ENCODE measurements at places on chromosomes 3 and 15. TPM values are rescaled to one million over a fixed set of nuclear protein-coding genes. Genes with fewer than 3 reads are reported as not detected.

Gene SEMA3F
- 0.84 TPM for total RNA-seq

Gene MORC1
- total RNA-seq: not detected

Gene STARD5
- 8.3 TPM for total RNA-seq

Gene VPS39
- 56.1 TPM for total RNA-seq

Gene STRC
- 1.5 TPM for total RNA-seq

Gene LMAN1L
- 0.37 TPM for total RNA-seq

DNA sequence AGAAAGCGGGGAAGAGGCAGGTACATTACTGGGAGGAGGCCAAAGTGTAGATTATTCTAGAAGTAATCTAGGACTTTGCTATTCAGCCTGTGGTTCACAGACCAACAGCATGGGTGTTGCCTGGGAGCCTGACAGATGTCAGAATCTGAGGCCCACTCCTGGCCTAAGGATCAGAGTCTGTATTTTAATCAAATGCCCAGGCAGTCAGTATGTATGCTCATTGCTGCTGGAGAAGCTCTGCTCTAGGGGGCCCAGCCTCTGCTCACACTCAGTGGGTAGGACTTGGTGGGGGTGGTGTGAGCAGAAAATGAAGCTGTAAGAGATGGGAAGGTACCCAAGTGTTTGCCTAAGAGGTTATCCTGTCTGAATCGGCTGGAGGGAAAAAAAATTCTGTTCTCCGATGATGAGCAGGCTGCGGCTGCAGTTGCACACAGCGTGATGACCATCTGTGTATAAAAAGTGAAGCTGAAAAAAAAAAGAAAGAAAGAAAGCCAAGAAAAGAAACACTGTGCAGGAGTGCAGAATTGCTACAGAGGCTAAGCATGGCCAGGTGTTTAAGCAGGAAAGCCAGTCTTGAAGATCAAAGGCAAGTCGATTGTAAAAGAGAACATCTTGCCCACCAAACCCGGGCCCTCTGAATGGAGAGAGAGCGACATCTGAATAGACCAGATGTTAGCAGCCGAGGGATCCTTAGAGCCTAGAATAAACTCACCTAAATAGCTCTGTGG is 65.2 kb downstream of the EIF4E3 start:
- DNase-seq: peak; percentile 94

DNA sequence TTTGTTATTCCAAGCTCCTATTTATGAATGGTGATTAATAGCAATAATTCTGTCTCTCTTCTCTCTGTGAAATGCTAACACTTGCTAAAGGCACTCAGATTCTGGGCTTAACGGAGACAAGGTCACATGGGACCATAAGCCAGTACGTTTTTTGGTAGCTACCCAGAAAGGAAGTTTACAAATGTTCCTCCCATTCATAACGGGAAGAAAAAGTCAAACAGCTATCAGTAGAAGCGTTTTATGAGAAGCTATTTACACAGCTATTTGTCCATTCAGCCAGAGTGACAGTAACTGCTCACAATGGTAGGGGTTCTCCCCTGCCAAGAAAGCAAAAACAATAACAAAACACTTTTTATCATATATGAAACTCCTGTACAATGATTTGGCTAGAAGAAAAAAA is 51.5 kb downstream of the ZMAT3 start:
- DNase-seq: no peak

DNA sequence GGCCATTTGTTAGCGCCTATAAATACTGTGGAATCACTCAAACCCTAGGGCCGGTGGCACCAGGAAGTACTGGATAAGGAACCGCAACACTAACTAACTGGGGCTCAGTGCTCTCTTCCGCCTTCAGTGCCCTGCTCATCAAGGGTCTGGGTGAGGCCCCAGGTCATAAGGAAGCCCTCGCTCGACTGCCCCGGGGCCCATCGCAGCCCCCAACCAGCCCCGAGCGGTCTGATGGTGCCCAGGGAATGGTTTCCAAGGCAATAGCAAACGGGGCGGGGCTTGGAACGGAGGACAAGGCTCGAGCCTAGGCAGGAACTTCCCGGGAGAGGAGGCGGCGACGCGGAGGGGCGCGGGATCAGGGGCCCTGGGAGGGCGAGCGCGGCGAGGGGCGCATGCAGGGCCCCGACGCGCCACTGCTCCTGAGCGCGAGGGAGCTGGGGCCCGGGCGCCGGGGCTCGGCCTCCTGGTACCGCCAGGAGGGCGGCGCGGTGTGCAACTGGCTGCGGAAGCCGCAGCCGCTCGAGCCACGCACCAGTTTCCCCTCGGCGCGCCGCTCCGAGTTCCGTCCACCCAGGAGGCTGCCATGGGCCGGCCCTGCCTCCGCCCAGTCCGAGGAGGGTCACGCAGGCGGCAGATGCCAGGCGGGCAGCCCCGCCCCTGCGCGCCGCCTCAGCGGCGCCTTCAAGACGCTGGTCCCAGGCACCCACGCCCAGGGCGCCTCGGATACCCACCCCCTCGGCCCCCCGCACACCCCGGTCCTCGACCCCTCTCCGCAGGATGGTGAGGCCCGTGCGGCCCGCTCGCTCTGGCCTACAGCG is at the start of gene TTLL3:
Gene TTLL3, plus strand, starts transcription at position 648 of the 818 bp plus-strand sequence. CDS start 400 bp downstream, outside the sequence.
- DNase-seq: peak; percentile 58

DNA sequence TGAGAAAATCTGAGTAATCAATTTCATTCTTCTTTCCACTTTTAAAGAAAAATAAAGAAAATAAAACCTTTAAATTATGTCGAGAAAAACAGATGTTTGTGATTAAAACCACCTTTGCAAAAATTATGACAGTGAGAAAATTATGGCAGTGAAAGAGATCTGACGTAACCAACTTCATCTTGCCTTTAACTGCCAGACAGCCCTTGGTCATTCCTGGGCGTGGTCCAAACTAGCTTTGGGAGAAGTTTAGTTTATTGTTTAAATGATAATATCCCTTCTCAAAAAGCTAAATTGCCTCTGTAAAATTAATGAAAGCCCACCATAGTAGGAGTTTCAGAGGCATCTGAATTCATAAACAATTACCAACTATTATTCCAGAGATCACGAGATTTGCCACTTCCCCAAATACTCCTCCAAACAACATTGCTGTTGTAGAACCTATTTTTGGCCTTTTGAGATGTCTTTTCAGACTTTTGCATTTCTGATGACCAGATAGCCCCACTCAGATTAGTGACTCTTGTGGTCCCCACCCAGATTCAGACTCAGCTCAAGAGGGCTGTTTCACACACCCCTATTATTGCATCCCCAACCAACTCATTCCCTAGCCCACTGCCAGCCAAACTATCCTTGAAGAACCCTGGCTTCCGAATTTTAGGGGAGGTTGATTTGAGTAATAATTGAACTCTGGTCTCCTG is 664.4 kb upstream of the CBLB start:
- no peak for DNase-seq

DNA sequence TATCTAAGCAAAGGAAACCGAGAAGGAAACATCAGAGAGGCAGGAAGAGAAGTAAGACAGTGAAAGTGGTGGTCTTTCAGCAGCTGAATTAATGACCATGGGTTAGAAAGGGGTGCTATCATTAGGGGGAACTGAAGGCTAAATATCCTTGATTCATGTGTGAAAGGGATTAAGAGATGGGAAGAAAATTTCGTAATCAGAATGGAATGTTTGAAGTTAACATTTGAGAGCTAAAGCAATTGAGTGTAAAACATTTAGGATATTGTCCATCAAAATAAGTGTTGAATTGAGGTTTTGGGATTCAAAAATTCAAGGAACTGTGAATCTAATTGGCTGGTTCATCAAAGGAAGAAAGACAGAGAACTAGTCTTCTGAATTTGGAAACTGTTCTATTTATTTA is 4.1 kb upstream of the ECT2 start:
- no peak for DNase-seq

GRCh38 chr15:100881573-100882336 is 2.1 kb downstream of the ALDH1A3 start:
- no peak for DNase-seq

GRCh38 chr3:72744330-72744729 is 103.9 kb downstream of the SHQ1 start:
- DNase-seq: no peak

DNA sequence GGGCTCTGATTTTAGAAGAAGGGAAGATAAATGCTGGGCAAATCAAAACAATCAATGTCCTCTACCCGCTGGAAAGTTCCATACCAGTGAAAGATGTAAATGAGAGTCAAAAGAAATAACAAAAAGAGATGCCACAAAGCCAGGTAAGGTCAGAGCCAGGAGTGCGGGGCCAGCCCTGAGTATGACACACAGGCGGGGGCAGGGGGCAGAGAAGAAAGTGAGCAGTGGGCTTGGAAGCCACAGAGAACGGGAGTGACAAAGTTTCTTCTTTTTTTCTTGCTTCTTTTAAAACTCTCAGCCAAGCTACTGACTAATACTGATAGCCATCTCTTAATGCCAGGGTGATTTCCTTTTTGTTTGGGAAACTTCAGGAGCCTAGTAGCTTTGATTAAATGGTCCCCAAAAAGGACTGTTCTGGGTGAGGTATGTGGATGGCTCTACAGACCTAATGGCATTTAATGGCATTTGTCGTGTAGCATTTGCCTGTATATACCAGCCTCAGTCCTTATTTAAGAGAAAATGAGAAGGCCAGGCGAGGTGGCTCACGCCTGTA is 23.1 kb upstream of the TSEN2 start:
- DNase-seq: no peak

GRCh38 chr15:97745481-97746071 is 214.9 kb upstream of the ARRDC4 start:
- DNase-seq: peak; percentile 18

- no peak for DNase-seq
Observed at GRCh38 chr15:30671309-30671708, 45.4 kb downstream of the ARHGAP11B start.

DNA sequence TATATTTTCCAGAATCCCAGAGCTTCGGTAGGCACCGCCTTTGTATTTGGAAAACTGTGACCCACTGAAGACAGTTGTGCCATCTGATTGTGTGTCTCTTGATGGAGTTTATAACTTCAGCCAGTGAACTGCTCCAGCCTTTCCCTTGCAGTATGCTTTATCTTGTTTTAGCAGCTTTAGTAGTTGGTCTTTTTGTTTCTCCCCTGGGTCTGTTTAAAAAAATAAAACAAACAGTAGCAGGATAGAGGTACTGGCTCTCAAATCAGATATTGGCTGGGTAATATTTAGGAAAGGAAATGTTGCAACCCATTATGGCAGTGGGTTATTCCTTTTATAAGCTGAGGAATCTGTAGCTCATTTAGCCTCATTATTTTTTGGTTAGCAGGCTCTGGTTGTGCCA is 151.5 kb upstream of the BFSP2 start:
- no peak for DNase-seq

DNA sequence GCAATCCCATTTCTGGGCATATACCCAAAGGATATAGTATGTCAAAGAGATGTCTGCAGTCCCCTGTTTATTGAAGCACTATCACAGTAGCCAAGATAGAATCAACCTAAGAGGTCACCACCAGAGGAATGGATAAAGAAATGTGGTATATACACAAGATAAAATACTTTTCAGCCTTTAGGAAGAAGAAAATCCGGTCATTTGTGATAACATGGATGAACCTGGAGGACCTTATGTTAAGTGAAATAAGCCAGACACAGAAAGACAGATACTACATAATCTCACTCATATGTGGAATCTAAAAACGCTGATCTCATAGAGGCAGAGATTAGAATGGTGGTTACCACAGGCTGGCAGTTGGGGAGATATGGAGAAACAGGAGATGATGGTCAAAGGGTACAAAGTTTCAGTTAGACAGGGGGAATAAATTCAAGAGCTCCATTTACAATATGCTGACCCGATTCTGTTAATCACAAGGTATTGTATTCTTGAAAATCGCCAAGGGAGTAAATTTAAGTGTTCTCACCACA is 195.8 kb downstream of the MTHFS start:
- no peak for DNase-seq

DNA sequence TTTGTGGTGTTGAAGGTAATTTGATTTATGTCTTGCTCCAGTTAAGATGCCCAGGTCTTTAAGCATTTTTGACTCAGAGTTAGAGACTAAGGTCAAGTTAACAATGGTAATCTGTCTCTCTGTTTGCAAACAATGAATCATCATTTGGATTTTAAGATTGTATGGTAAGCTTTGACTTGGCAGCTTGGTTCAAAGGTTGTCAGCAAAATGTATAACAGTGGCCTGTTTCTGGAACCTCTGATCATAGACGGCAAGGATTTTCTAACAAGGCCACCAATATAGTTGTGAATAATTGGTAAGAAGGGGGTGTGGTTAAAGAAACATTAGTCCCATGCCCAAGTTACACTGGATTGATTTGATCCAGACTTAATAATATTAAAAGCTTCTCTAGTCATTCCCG is 775.2 kb upstream of the GOLIM4 start:
- DNase-seq: no peak

GRCh38 chr3:187630404-187630803 is 39.8 kb downstream of the SST start:
- no peak for DNase-seq

- no peak for DNase-seq
Observed at GRCh38 chr3:46825450-46825849, 37.8 kb downstream of the MYL3 start.

- no peak for DNase-seq
Observed at GRCh38 chr3:148074946-148075345, 622.8 kb upstream of the AGTR1 start.

DNA sequence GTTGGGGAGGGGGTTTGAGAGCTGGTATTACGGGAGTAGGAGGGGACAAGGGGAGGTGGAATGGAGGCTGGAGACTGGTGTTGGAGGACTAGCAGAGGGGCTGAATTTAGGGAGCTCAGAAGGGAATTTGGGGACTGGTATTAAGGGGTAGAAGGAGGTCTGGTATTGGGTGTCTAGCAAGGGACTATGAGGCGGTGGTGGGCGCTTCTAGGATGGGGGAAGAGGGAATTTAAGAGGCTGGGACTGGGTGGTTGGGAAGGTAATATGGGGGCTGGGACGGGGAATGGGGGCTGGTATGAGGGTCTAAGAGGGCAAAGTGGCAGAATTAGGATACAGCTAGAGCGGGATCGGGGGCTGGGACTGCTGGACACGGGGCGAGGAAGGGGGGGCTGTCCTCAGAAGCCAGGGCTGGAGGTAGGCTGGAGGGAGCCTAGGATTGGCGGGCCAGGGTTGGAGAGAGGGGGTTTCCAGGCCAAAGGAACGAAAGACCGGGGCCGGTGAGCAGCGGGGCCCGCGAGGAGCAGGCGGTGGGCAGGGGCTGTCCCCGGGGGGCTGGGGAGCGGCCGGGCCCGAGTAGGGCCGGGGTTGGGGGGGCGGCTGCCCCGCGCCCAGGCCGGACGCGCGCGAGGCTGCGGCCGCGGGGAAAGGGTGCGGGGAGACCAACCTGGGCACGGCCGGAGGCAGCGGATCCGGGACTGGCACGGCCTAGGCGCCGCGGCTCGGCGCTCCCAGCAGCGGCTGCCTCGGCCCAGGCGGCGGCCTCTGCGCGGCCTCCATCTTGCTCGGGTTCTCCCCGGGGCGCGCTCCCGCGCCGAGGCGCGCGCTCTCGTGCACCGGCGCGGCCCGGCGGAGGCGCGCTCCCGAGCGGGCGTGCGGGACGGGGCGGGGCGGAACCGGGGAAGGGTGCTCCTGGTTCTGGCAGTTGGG is at the start of gene LHFPL4:
Gene LHFPL4, minus strand, starts transcription at position 802 of the 927 bp plus-strand sequence. CDS start 1,143 bp downstream, outside the sequence.
- DNase-seq: no peak
